ENCODE measurements at places on chromosomes 1 and 21.

GRCh38 chr1:8257621-8258020 lies 60.3 kb upstream of the SLC45A1 start:
- no peak for DNase-seq

DNA sequence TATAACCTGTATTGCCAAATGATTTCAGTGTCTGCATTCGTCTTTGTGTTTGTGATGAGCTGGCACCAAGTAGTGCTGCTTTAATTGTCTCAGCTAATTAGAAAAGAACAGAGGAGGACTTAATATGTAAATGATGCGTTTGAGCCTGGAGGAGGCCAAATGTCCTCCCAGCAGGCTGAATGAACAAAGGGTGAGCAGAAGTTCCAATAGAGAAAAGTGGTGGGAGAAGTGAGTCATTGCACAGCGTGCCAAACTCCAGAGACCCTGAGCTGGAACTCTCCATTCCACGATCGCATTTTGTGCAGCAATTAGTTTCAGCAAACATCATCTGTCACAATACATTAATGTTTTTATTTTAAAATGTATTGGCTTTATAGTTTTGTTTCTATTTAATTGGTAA lies 17.9 kb downstream of the ETV3L start:
- DNase-seq: no peak

DNA sequence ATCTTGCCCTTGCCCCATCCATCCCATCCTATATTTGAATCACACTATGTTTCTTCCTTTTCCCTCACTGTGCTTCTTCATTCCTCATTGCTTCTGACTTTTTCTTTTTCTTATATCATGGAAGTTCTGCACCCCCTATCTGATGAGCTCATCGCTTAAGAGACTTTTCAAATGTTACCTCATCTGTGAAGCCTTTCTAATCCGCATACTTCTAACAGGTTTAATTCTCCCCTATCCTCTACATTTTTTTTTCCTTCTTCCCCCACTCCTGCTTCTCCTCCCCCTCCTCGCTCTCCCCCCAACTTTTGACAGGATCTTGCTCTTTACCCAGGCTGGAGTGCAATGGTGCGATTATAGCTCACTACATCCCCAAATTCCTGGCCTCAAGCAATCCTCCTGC lies 39.5 kb downstream of the OSBPL9 start:
- DNase-seq: no peak

DNA sequence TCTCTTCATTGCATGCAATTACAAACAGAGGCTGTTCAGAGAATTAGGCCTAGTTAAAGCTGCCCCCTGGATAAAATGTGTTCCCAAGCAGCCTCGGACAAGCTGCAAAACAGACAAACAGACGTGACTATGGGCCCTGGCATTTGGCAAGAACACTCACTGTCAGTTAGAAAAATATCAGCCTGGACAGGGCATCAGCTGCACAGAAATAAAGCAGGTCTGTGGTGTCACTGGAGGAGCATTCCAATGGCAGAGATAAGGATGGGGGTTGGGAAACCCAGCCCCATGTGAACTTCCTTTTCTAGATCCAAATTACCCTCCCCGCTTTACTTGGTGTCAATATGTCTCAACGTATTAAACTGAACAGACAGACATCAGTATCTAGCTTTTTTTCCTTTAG lies 177.1 kb downstream of the GPATCH2 start:
- DNase-seq: no peak

DNA sequence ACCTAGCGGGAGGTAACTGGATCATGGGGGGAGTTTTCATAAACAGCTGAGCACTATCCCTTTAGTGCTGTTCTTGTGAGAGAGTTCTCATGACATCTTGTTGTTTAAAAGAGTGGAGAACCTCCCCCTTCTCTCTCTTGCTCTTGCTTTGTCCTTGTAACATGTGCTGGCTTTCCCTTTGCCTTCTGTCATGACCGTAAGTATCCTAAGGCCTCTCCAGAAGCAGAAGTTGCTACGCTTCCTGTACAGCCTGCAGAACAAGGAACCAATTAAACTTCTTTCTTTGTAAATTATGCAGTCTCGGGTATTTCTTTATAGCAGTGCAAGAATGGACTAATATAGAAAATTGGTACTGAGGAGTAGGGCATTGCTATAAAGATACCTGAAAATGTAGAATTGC lies 515.6 kb downstream of the NEGR1 start:
- DNase-seq: no peak

Data from SHP77 treated with DMSO at 0.1 percent for 48 hours (cell line).